CD4-positive, alpha-beta T cell treated with Interleukin-4 for 1 hour (primary cell): ENCODE measurements at places on chromosomes 2 and 18.

GRCh38 chr2:27201675-27202074 is 10.2 kb upstream of the ATRAID start:
- no peak for DNase-seq

DNA sequence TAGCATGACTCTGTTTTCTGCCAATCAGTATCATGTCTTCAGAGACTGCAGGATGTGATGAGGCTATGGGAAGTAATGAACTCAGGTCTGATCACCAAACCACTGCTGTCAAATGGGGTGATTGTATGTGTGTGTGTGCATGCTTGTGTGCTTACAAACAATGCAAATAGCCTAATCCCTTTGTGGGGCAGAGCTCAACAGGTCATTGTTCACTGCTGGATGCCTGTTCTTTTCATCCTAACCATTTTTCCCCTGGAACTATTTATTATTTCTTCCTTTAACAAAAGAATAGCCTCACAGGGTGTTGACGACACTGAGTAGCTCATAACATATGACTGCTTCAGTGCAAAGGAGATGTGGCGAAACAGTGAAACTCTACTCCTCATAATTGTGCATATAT is 55.9 kb downstream of the NXPH2 start:
- no peak for DNase-seq

- no peak for DNase-seq
These were observed 330.1 kb downstream of the CMPK2 start for GRCh38 chr2:6535572-6535971.

DNA sequence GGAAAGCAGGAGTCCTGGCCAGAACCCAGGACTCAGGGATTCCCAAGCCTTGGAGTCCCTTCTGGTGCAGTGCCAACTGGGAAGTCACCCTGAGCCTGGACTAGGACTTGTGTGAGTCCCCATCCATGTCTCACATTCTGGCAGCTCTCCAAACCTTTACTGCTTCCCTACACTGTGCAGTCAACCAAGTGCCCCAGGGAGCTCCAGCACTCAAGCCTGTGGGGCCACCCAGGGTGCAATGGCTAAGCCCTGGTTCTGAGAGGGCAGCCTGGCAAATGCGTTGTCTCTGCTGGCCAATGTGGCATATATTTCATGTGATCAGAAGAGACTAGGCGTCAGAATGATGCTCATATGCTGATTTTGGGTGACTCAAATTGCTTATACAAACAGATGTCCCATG is 223.4 kb downstream of the SP3 start:
- no peak for DNase-seq

DNA sequence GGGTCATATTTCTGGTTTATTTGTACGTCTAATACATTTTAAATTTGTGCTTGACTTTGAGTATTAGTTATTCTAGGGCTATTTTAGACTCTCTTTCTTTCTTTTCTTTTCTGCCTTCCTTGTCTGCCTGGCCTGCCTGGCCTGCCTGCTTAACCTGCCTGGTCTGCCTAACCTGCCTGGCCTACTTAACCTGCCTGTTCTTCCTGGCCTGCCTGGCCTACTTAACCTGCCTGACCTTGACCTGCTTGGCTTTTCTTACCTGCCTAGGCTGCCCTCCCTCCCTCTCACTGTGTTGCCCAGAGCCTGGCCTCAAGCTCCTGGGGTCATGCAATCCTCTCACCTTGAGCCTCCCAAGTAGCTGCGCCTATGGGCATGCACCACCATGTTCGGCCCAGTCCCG is 83.7 kb downstream of the PMAIP1 start:
- DNase-seq, result no peak

DNA sequence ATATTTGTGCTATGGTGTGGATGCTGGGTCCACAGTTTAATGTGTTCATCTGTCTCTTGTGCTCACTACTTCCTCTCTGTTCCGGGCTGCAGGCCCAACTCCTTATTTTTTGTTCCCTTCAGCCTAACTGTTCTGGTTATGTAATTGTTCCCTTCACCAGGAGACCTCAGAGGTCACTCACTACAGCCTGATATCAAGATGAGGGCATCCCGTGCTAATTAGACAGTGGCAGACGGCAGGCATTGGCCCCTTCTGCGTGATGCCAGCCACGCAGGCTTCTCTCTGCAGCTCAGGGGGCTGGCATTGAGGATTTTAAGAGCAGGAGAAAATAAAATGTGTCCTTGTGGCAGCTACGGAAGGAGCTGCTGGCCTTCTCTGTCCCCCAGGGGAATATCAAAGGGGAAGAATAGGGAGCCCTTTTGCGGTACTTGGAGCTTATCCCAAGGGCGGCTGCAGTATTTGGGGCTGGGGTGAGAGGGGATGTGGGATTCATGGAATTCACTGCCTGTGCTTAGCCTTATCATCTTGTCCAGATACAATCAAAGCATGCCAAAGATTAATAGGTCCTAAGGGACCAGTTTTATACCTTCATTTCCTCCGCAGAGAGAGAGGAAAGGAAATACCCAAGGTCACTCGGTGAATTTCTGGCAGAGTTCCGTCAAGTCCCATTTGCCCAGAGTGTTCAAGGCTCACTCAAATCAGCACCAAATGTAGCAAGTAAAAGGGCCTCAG is 53.3 kb upstream of the TRIB2 start:
- DNase-seq, result no peak

- DNase-seq, result no peak
These were observed 39.7 kb upstream of the PNPT1 start for GRCh38 chr2:55733335-55733734.

- DNase-seq, result no peak
These were observed 44.4 kb upstream of the ITPRID2 start for GRCh38 chr2:181847198-181847556.

DNA sequence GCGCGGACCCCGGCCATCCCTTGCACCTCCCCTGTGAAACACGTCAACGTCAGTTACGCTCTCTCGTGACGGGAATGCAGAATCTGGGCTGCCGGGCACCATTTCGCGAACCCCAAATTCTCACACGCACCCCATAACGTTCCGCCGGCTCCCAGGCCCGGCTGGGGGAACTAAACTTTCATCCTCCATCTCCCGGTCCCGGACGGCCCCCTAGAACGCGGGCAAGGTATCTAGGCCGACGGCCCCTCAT is 544 bp downstream of the DNAJC27 start:
- no peak for DNase-seq

DNA sequence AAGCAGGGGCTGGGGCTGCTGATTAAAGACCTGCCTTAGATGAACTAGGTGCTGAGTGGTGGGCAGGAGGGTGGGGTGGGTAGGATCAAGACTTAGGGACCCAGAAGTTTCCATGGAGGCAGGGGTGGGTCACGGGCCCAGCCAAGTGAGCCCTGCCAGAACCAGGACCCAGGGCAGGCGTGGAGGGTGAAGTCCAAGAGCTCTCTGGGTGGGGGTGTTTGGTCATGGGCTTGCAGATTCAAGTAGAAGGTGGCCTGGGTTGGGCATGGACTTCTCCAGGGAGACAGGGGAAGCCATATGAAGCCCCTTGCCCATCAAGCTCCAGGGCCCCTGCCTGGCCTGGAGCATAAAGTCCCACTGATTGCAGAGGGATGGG is 168.8 kb downstream of the SMAD7 start:
- no peak for DNase-seq

- DNase-seq, result no peak
These were observed 623.1 kb downstream of the TSN start for GRCh38 chr2:122378521-122378920.

DNA sequence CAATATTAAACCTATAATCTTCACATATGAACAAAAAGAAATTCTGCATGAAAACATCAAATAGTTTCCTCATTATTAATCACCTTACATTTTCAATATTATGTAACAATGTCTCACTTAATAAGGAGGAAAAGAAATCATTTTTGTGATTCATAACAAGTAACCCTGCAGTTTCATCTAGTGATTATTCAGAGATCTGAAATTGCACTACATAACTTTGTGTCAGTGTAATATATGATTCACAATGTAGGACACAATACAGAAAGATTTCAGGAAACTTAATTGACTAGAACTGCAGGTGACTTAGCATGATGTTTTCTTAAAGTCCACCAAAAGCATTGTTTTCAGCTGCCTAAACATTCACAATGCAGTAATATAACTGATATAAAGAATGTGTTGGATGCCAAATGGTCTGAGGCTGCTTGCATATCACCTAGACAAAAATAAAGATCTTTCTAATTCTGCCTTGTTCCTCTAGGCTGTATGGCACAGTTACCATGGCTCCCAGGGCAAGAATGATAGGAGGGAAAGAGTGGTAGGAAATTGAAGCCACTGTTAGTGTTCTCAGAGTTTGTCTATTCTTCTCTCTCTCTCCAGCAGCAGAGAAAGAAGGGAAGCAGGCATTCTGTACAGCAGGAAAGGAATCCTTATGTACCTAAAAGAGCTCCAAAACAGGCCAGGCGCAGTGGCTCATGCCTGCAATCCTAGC is 366.6 kb downstream of the FSIP2 start:
- no peak for DNase-seq

DNA sequence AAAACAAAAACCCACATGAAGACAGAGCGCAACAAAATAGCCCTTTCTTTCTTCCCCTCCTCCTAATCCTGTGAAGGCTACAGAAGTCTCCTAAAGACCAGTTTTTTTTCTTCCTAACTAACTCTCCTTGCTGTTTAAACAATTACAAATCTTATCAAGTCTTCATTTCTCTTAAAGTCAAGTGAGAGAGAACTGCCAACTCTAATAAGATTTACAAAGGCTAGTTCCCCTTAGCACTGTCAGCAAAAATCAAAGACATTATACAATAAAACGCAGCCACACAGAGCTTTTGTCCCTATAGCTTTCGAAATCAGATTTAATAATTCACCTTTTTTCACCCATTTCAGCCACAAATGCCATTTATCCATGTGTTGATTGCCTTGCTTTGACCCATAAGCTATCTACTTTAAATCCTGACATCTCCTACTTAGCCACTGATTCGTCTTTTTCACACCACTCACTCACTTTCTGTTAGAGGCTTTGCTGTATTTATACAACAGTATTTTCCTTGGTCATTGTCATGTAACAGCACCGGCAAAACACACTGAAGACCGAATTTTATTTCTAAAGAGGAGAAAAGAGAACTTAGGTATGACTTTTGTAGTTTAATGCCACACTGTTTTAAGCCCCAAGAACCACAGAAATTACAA is 5.9 kb downstream of the NRXN1 start:
- DNase-seq, result no peak

DNA sequence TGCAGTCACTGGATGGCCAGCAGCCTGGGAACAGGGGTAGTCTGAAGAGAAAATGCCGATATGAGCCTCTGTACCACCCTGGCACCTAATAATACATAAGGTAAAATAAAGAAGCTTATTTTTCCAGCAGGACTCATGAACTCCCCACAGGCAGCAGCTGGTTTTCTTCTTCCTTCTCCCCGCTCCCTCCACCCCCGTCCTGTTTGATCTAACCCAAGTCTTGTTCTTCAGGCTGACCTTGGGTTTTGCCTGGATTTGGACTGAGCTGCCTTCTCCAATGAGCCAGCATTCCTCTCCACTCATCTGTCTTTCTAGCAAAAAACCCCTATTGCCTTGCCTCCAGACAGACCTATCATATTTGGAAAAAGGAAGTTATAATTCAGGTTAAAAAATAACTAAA is 111.8 kb downstream of the CELF4 start:
- DNase-seq, result no peak

DNA sequence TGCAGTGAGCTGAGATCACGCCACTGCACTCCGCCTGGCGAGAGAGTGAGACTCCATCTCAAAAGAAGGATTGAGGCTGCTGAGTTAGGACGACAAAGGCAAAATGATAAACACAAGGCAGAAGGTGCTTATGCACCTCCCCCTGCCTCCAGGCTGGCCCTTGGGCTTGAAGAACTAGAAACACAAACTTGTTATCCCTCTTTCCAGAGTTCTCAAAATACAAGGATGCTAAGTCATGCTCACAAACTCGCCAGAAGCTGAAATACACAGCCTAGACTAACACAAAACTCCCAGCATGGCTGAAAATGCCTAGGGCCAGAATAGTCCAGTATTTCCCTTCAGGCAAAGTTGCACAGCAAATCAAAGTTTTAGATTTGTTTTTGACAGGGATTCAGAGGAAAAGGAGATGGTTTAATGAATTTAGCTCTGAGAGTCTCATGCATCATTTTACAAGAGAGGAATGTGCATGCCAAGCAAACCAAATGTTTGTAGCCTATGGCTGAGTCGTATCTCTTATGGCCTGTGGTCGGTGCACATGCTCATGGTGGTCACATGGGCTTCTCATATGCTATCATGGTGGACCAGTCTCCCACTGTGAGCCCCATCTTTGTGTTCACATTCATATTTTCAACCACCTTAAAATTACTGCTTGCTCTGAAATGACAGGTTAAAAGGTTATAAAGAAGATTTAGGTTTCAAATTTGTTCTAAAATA is 16.2 kb upstream of the MREG start:
- DNase-seq, result no peak

DNA sequence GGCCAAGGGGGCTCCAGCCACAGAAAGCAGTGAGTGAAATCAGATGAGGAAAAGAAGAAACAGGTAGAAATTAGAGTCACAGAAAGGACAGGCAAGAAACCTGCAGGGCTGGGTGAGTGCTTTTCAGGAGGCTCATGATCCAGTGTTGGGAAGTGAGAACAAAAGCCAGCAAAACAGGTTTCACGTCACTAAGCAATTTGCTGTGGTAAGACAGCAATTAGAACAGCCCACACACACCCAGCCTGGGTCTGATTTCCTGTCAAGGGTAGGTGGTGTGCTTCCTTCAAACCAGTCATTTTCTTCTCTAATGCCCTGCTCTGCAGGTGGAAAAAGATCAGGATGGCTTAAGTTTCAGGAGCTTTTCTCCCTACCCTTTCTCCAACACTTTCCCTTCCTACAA is 52.9 kb upstream of the XDH start:
- no peak for DNase-seq

GRCh38 chr2:2102866-2103653 is 228.0 kb downstream of the MYT1L start:
- no peak for DNase-seq

- DNase-seq, result no peak
These were observed 238.4 kb downstream of the CMPK2 start for GRCh38 chr2:6627316-6627715.

GRCh38 chr2:68344031-68344430 is 21.1 kb upstream of the PLEK start:
- no peak for DNase-seq

- DNase-seq, result no peak
These were observed 400.5 kb downstream of the TMX3 start for GRCh38 chr18:68314403-68314802.

DNA sequence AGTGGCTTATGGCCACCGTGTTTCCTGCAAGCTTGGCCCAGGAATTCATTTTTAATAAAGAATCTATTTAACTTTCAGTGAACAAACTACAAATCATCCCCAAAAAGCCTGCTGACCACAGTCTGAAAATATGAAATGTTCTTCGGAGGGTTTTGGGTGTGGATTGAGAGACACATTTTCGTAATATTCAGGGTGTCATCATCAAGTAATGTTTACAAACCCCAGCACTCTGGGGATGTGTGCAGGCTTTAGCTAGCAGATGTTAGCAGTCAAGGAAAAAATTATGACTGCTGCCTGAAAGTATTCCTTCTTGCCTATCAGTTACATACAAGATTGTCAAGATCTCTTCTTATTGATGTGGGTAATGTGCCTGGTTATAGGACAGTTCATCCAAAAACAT is 143.9 kb upstream of the FN1 start:
- no peak for DNase-seq

- DNase-seq, result no peak
These were observed 500.0 kb upstream of the SETBP1 start for GRCh38 chr18:44180683-44181082.

- peak; percentile 6 for DNase-seq
These were observed 72.3 kb downstream of the FMNL2 start for GRCh38 chr2:152407204-152407721.
